ENCODE measurements at places on chromosomes 12 and 14.
A peak's percentile ranks its signal among the peaks of the same experiment; 100 is the strongest.

GRCh38 chr12:31828071-31828470 lies 99.2 kb upstream of the AMN1 start:
- DNase-seq, result no peak

DNA sequence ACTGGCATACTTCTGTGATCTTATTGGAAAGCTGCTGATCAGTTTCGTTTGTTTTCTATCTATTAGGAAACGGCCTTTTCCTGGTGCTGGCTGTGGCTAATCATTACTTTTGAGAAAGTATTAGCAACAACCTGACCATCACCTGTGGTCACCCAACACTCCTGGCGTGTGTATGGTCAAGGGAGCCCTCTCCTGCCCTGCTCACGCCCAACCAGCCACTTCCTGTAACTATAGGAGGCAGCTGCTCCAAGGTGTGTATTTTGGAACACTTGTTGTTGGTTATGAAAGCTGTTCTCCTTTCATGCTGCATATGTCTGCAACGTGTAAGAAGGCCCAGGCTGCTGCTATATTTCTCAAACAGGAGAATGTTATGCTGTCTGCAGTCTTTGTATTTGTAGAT lies 1582.8 kb downstream of the AACS start:
- no peak for DNase-seq

- no peak for DNase-seq
Observed at GRCh38 chr12:20410734-20411133, 42.4 kb downstream of the PDE3A start.

DNA sequence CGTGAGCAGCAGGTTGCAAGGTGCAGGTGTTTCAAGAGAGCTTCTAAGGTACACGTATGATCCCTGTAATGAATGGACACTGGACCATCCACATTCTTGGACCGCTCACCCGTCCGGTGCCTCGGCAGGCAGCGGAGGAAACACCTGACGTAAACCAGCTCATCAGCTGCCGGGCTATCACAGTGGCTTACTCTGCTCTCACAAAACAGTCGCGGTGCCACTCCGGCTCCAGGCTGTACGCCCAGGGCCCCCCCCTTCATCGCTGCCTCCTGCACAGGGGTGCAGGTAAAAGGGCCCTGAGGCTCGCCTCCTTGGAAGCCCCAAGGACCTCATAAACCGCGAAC lies 436 bp downstream of the VPS33A start:
- DNase-seq, result peak; percentile 13

GRCh38 chr12:99278899-99279298 lies 368.7 kb upstream of the GARIN6 start:
- DNase-seq, result no peak

GRCh38 chr12:126112849-126113248 lies 1047.6 kb downstream of the AACS start:
- no peak for DNase-seq

- peak; percentile 8 for DNase-seq
Observed at GRCh38 chr12:67647181-67647798, 1.3 kb upstream of the DYRK2 start.

DNA sequence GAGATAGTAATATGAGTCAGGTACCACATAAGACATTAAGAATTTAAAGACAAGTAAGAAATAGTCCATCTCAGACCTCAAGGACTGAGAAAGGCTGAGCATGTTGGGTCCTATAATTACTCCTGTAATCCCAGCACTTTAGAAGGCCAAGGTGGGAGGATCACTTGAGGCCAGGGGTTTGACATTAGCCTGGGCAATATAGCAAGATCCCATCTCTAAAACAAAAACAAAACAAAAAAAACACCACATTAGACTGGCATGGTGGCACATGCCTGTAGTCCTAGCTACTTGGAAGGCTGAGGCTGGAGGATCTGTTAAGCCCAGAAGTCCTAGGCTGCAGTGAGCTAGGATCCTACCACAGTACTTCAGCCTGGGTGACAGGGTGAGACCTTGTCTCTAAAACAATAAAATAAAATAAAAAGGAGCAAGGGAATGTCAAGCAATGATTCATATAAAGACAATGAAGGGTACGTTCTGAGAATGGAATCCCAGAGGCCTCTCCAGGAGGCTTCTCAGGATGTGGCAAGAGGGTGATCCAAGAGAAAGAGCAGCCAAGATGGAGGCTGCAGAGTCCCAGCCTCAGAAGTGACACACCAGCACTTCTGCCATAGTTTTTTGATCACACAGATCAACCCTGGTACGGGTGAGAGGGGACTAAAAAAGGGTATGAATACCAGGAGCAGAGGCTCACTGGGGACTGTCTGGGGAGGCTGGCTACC lies 206.4 kb downstream of the CRADD start:
- DNase-seq, result peak; percentile 38

DNA sequence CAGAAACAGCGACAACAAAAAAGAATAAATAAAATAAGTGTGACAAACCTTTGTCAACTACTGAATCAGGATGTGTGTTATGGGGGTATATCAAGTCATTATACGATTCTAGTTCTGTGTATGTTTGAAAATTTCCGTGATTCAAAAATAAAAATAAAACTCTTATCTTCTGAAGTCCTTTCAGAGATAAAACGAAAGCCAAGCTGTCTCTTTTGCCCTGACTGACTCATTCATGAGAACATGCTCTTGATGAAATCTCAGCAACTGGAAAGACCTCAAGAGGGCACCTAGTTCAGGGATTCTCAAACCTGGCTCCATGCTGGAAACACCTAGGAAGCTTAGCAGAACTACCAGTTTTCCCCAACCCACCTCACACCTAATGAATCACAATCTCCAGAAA lies 9.2 kb downstream of the FOXN3 start:
- no peak for DNase-seq

- DNase-seq, result peak; percentile 64
Observed at GRCh38 chr12:31590642-31591379, at the start of gene DENND5B. Gene DENND5B, minus strand, starts transcription at chr12:31591136. Its CDS starts 304 bp downstream, at chr12:31590832.

GRCh38 chr14:73744874-73745529 lies 30.8 kb upstream of the PNMA1 start:
- DNase-seq, result no peak

GRCh38 chr12:10247436-10248058 lies 34.9 kb downstream of the GABARAPL1 start:
- DNase-seq, result no peak

GRCh38 chr12:15995801-15996200 lies 84.7 kb downstream of the DERA start:
- DNase-seq, result no peak

DNA sequence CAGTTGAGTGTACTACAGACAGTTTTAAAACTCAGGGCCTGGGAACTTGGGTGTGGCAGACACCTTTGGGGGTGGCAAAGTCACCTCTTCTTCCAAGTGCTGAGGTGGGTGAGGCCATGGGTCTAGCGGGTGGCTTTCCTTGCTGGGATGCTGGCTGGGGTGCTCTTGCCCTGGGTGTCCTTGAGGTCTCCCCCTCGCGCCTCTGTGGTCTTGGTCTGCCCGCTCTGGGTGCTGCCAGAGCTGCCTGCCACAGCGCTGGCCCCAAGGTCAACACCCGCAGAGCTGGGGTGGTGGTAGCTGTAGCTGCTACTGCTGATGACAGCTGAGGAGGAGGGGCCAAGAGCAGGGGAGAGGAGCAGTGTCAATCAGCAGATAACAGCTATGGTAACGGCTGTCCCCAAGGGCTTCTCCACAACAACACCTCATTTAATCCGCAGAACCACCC lies 6.8 kb downstream of the KRT74 start:
- DNase-seq, result no peak

- no peak for DNase-seq
Observed at GRCh38 chr14:105577314-105577861, 51.0 kb downstream of the TMEM121 start.

DNA sequence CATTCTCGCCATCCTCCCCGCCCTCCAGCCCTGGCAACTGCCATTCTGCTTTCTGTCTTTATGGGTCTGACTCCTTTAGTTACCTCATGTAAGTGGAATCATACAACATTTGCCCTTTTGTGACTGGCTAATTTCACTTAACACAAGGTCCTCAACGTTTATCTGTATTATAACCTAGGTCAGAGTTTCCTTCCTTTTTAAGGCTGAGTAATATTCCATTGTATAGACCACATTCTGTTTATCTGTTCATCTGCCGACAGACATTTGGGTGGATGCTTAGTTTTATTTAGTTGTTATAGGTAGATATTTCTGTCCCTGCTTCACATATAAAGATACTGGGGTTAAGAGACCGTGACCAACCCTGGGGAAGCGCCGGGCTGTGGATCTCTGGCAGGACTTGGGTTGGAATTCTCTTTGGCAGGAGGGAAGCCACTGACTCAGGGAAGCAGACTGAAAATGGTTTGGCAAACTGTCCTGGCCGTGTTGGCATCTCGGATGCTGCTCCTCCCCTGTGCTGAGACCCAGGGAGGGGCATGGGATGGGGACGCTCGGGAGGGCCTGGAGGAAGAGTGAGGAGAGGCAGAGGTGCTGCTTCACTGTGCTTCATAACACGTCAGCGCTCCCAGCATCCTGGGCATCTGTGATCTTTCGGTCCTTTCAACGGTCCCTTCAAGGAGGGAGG lies 38.9 kb downstream of the TEAD4 start:
- no peak for DNase-seq

DNA sequence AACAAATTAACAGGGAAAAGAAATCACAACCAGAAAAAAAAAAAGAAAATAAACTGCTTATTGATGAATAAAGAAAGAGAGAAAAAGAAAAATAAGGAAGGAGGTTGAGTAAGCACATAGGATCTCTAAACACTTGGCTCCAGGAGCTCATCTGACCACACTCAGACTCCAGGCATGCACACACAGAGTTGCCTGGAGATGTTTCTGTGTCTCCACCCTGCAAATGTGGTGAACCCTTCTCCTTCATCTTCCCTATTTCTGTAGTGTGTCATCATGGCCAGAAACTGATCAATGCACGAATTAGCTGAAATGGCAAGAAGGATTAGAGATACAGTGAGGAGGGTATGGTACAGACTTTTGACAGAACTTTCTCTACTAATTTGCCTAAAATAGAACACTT lies 20.2 kb downstream of the OR4N2 start:
- peak; percentile 79 for DNase-seq

DNA sequence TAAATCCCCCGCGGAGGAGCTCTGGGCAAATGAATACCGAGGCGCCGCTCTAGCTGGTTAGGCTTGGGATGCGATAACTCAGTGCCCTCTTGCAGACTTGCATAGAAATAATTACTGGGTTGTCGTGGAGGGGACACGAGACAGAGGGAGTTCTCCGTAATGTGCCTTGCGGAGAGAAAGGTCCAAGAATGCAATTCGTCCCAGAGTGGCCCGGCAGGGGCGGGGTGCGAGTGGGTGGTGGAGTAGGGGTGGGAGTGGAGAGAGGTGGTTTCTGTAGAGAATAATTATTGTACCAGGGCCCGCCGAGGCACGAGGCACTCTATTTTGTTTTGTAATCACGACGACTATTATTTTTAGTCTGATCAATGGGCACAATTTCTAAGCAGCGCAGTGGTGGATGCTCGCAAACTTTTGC lies 2.5 kb upstream of the TBX5 start:
- DNase-seq, result no peak
